ENCODE measurements at places on chromosomes 4 and X.

DNA sequence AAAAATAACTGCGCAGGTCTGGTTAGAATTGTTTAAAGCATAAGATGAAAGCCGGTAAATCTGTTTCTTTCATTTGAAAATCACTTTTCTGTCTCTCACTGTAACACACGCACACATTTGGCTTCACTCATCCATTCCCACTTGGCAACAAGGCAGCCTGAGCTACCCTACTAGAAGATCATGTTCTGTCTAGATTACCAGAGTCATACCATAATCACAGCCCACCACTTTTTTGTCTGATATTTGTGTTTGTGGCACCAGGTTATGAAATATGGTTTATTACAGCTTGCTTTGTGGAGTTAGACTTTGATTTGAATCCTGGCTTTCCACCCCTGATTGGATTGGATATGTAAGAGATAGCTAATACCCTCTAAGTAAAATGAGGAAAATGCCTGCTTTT, 2.2 kb downstream of the USO1 start:
- DNase-seq = no peak

DNA sequence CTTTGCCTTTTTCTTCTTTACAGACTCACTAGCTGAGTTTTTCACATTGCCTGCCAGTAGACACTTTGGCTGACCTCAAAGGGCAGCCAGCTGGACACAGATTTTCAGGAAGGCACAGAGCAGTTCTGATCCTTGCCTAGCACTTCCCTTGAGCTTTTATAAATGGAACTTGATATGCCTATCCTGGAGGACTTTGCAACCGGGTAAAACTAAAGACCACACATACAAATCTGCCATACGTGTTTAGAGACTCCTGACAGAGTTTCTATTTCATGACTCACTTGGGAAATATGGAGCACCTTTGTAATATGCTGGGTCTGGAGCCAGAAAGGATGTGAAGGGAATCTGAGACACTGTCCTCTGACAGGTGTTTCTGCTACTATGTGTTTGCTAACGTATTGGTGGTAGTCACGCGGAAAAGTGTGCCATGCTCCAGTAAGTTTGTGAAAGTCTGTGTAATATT, 56.7 kb upstream of the RASSF6 start:
- DNase-seq = no peak

- DNase-seq = no peak
These were observed 1.8 kb downstream of the DCAF12L1 start for GRCh38 chrX:126550816-126551215.

- DNase-seq = no peak
These were observed 24.0 kb downstream of the SMIM14 start for GRCh38 chr4:39614487-39615162.

GRCh38 chrX:51743179-51743957, at the start of gene GSPT2:
TSS of gene GSPT2 (plus strand) at chrX:51743442. CDS start at chrX:51743627, 185 bp downstream.
- DNase-seq = peak; percentile 19

- no peak for DNase-seq
These were observed 9.2 kb upstream of the EOLA1 start for GRCh38 chrX:149531599-149531998.

- no peak for DNase-seq
These were observed 4.4 kb downstream of the FGFBP2 start for GRCh38 chr4:15958562-15958961.

- DNase-seq = no peak
These were observed 139.5 kb downstream of the UCHL1 start for GRCh38 chr4:41396214-41396613.

DNA sequence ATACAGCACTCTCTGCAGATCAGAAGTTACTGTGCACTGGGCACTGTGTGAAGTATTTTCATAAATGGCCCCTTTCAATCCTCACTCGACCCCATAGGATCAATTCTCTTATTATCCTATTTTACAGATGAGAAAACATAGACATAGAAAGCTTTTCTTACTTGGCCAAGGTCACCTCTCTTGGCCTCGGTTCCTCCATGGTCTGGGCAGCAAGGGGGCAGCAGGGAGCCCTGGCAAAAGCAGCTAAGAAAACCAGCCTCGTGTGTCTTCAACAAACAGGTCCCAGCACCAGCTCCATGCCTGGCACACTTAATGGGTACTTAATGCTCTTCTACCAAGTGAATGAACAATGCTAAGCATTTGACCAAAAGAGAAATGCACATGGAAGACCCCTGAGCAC, 34.4 kb downstream of the BST1 start:
- no peak for DNase-seq

DNA sequence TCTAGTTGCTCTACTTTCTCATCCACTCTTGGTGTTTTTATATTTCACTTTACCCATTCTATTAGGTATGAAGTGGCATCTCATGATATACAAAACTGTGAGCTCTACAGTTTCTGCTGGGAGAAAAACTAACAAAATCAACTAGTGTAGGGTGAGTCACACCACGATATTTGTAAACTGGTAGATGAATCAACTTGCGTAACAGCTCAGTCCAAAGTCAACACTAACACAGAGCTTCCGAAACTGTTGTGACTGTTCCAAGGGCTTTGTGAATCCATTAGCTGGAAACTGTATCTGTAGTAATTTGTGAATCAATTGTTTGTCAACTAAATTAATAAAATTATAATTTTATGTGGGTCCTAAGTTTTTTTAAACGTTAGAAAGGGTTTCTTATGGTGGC, 119.8 kb upstream of the TSPAN5 start:
- peak; percentile 39 for DNase-seq

- DNase-seq = no peak
These were observed 472.2 kb upstream of the KLHL4 start for GRCh38 chrX:87045352-87045751.

- DNase-seq = no peak
These were observed 135.1 kb downstream of the IRS4 start for GRCh38 chrX:108601276-108601675.

- no peak for DNase-seq
These were observed 2.9 kb upstream of the TEX13B start for GRCh38 chrX:107985033-107985432.

DNA sequence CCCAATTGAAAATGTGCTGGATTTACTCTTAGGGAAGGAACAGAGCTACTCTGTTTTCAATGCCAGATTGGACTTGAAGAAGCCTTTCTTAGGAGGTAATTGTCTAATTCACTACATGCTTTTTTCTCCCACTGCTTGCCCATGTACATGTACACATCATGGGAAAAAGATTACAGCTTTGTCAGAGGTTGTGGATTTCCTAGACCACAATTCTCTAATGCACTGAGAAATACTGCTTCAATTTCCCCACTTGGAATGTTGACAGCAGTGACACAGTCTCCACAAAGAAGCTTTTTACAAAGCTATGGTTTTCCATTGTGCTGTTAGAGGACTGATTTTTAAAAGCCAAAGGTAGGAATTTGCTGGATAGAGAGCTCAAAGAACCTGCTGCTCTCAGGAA, 19.5 kb downstream of the ZAR1 start:
- DNase-seq = peak; percentile 3

DNA sequence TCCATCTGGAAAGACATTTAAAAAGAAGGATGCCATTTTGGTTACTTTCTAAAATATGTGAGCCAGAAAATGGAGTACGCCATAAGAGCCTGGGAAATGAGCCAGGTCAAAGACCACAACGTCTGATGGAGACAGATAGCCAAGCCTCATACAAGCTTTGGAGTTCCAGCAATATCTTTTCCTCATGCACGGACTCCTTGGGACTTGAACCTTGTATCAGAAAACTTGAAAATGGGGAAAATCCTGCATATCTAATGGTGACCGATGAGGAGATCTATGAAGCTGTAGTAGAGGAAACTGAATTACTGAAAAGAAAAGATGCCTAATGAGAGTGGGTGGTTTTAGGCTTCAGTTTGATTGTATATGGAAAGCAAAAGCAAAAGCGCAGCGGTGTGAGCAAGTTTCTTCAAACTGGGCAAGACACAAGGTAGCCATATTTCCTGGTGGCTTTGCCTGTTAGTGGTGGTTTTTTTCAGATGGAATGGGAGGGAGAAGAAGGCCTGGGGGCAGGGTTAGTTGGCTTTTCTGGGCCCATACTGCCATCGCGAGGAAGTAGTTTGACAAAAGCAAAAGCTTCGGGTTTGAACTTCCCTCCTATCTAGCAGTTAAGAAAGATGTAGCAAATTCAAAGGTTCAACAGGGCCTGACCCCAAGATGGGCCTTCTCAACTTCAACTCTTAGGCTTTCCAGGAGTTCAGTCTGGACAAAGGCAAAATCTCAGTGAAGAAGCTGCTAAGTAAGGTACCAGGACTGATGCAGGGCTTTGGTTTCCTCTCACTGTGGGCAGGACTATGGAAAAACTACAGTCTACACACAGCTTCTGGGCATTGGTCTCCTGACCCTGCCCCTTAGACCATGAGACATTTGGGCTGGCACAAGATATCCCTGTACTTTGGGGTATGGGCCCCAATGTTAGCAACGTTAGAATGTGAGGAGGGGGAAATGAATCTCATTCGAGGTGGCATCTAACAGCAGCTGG, 210.0 kb upstream of the STK26 start:
- no peak for DNase-seq

- DNase-seq = no peak
These were observed 179.0 kb downstream of the KCNIP4 start for GRCh38 chr4:21769404-21770147.

GRCh38 chr4:176539091-176539784, 219.5 kb downstream of the SPCS3 start:
- DNase-seq = no peak

DNA sequence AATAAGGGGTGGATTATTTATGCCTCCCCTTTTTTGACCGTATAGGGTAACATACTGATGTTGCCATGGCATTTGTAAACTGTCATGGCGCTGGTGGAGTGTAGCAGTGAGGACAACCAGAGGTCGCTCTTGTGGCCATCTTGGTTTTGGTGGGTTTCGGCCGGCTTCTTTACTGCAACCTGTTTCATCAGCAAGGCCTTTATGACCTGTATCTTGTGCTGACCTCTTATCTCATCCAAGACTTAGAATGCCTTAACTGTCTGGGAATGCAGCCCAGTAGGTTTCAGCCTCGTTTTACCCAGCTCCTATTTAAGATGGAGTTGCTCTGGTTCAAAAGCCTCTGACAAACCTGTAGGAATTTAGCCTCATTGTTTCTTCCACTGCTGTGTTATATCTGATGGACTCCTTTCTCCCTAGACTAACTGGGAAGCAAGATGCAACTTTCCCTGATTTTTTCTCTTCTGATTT, 71.4 kb downstream of the TMEM131L start:
- DNase-seq = no peak

GRCh38 chrX:110432906-110433215, 74.2 kb downstream of the RTL9 start:
- DNase-seq = no peak

Data from GM04503 (cell line).